Endothelial cell (in vitro differentiated cells): ENCODE measurements at places on chromosomes 1 and 21.

GRCh38 chr21:27769763-27770162 is 802.9 kb upstream of the ADAMTS5 start:
- DNase-seq = no peak

DNA sequence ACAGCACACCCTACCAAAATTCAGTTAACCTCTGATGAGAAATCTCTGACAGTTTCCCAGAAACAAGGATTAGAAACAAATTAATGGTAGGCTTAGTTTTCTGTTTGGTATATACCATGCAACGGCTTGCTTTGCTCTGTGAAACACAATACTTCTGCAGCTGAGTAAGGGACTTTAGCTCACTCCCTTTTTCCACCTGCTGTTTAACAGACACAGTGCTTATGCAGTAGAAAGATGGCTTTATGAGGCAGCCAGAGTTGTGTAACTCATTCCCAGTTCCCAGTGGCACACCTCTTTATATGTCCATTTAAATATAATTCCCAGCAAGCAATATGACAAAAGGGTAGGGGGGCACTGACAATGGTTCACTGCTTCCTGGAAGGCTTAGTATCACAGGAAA is 124.0 kb downstream of the PIGK start:
- no peak for DNase-seq

GRCh38 chr21:42154237-42155044 is 64.5 kb upstream of the ABCG1 start:
- no peak for DNase-seq

- DNase-seq = no peak
These were observed 184.3 kb upstream of the CACYBP start for GRCh38 chr1:174815474-174815908.

DNA sequence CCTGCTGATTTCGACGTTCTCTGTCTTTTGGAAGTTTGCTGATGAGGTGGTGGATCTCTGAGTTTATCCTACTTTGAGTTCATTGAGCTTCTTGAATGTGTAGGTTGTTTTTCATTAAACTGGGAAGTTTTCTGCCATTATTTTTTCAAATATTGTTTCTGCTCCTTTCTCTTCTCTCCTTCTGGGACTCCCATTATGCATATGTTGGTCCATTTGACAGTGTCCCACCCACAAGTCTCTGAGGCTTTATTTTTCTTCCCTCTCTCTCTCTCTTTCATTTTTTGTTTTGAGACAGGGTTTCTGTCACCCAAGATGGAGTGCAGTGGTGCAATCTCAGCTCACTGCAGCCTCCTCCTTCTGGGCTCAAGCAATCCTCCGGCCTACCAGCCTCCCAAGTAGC is 11.7 kb downstream of the TNFRSF18 start:
- DNase-seq = no peak
